Neuronal stem cell (in vitro differentiated cells): ENCODE measurements at places on chromosomes 2 and 18.
A peak's percentile ranks its signal among the peaks of the same experiment; 100 is the strongest.

DNA sequence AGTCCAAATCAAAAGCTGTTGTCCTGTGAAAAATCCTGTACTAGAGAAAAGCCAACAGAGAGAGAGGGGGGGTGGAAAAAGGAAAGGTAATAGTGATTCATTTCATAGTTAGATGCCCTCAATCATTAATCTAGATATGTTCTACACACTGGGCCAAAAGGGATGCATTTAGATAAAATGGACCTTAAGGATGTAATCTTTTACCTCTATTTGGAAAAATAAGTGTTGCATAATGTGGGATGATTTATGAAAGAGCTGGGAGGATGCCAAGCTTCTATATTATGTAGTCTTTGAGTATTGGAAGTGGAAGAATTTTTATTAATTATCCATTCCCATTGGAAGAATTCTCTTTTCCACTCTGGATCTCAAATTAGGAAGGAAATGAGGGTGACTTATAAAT, 480.5 kb upstream of the ZEB2 start:
- DNase-seq: no peak

DNA sequence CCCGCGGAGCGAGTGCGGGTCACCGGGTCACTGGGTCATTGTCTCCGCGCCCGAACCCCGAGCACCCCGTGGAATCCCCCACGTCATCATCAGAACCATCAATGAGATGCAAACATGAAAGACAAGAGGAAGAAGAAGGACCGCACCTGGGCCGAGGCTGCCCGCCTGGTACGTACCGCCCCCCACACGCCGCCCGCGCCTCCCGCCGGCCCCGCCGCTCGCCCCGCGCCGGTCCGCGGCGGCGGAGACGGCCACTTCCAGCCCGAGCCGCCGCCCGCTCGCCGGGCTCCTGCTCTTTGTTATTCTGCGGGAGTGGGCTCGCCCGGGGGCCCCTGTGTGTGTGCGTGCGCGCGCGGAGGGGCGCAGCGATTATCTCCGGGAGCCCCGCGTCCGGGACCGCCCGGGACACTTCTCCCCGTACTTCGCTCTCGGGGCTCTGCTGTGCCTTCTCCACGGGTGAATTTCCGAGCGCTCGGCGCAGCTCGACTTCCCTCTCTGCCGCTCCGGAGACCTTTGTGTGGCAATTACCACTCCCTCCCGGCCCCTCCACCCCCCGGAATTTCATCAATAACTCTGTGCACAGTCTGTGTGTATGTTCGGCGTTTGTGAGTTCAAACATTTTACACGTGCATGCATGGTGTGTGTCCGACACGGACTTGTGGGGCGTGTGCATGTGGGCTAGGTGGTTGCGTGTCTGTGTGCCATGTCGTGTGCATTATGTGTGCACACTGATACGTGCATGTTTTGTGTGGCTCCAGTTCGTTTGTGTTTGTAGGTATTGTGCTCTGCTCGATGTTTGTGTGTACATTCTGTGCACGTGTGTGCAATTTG, 714 bp downstream of the ASXL3 start:
- peak; percentile 51 for DNase-seq

DNA sequence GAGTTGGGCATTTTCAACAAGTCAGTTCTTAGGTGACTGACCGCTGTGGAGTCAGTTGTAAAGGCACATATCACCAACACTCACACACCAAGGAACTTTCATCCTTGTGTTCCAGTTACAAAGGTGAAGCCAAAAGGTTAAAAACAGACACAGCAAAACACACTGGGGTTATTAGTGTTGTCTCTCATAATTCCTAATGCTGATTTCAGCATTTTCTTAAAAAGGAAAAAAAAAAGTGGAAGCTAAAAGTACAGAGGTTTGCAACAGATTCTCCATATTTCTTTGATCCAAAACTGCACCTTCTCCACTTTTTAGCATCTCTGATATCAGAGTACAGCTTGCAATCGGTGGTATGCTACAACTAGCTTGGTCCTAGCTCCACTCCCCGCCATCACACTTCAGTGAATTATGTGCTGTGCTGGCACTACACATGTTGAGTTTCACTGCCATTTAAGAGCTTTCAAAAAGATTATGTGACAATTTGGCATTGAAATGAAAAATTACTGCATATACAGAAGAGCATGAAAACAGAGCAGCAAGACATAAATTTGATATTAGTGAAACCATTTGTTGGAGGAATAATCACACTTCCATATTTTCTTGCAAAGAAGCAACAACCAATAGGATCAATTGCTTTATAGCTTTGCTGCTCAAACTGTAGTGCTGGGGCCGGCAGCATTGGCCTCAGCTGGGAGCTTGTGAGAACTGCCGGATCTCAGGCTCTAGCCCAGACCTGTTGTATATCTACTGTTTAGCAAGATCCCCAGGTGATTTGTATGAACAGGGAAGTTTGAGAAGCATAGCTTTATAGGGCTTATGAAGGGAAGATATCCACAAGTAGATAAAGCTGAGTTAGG, 62.3 kb upstream of the DAPL1 start:
- no peak for DNase-seq

DNA sequence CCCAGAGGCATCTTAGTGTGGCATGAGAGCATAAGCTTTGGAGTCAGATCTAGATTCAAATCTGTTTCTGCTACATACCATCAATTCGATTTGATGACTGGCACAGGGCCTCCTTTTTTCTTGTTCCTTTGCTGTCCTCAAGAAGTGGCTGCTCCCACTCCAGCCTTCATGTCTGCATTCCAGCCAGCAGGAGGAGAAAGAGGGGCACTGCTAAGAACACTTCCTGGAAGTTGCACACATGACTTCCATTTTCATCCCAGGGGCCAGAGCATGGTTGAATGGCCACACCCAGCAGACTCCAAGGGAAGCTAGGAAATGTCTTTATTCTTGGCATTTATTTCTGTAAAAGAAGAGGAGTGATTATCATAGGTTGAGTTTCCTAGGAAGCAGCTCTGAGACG, 50.4 kb downstream of the EML6 start:
- DNase-seq: no peak

GRCh38 chr18:49691177-49691608, 122.1 kb downstream of the ACAA2 start:
- no peak for DNase-seq

DNA sequence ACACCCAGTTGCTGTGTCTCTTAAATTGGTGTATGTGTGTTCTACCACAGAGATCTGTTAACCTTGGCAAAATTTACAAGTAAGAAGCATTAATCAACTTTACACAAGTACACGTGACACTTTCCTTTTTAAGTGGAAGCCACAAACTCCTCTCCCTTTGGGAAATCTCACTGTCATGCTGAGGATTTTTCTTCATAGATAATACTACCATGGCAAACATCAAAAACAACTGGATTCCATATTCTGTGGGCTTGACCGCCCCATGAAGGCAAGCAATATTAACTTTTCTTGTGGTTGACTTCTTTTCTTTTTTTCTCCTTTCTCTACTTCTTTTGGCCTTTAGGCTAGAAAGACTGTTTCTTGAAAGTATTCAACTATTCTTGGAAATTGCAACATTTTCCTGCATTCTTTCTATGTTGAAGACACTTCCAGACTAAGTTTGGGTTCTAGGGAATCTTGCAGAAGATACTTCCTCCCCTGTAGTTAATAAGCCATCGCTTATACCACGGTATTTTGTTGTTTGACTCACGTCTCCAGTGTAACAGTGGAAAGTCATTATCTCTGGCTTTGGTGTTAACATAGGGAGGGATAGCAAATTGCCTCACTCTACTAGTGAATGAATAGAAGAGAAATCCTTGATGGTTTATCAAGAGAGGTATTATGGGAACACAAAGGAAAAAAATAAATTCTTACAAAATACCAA, 79.5 kb downstream of the SLC8A1 start:
- DNase-seq: no peak

- DNase-seq: no peak
Measured at GRCh38 chr2:8528863-8529262, 153.0 kb upstream of the ID2 start.

GRCh38 chr18:26419746-26420145, 128.6 kb downstream of the KCTD1 start:
- DNase-seq: no peak

DNA sequence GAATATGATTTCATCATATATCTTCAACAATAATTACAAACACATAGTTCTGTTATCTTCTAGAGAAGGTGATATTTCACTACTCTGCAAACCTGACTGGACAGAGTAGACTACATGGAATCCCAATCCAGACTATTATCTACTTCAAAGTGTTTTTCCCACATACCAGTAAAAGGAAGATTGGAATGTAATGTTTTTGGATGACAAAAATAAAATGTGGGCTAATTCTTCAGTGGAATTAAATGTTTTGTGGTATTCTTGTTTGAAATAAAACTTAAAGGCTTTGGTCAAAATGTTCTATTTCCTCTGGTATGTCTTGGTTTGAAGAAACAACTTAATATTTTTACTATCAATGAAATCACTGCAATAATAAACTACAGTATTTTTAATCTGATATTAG, 22.1 kb downstream of the COL5A2 start:
- no peak for DNase-seq

GRCh38 chr2:118177884-118178283, 89.6 kb downstream of the INSIG2 start:
- DNase-seq: no peak

- DNase-seq: no peak
Measured at GRCh38 chr2:219001577-219002394, 8.6 kb upstream of the CRYBA2 start.

- no peak for DNase-seq
Measured at GRCh38 chr18:50356036-50356945, 18.6 kb upstream of the SKA1 start.

GRCh38 chr2:127514485-127514884, 11.8 kb downstream of the IWS1 start:
- DNase-seq: no peak

GRCh38 chr2:205775097-205775877, 93.0 kb downstream of the NRP2 start:
- DNase-seq: no peak

- no peak for DNase-seq
Measured at GRCh38 chr2:224146356-224147160, 107.5 kb upstream of the SERPINE2 start.

GRCh38 chr2:27537287-27537686, 40.6 kb downstream of the GCKR start:
- no peak for DNase-seq

GRCh38 chr18:74124642-74125041, 23.0 kb downstream of the FBXO15 start:
- no peak for DNase-seq
